BJ (cell line): ENCODE measurements at places on chromosomes 1 and 21.

DNA sequence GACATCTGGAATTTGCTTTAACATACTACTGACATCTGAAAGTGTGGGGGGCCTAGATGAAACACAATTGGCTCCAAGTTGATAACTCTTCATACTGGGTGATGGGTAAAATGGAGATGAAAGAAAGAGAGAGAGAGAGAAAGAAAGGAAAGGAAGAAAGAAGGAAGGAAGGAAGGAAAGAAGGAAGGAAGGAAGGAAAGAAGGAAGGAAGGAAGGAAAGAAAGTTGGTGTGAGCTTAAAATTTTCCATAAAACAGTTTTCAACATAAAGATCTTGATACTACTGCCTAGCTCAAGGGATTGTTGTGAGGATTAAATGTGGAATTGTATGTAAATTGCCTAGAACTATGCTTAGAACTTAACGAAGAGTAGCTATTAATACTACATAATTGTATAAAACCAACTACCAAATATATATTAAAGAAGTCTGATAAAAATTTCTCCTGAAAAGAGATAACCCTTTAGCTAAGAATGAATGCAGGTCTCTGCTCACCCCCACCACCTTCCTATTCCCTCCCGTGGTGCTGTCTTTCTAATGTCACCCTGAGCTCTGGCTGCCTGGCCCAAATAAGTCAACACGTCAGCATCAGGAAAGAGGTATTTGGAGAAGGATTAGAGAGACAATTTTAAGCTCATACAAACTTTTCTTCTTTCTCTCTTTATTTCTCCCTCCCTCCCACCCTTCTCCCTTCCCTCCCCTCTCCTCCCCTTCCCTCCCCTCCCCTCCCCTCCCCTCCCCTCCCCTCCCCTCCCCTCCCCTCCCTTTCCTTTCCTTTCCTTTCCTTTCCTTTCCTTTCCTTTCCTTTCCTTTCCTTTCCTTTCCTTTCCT, 89.3 kb upstream of the SGIP1 start:
- no peak for DNase-seq

- DNase-seq, result no peak
These were observed 61.3 kb upstream of the GPR153 start for GRCh38 chr1:6322161-6322560.

DNA sequence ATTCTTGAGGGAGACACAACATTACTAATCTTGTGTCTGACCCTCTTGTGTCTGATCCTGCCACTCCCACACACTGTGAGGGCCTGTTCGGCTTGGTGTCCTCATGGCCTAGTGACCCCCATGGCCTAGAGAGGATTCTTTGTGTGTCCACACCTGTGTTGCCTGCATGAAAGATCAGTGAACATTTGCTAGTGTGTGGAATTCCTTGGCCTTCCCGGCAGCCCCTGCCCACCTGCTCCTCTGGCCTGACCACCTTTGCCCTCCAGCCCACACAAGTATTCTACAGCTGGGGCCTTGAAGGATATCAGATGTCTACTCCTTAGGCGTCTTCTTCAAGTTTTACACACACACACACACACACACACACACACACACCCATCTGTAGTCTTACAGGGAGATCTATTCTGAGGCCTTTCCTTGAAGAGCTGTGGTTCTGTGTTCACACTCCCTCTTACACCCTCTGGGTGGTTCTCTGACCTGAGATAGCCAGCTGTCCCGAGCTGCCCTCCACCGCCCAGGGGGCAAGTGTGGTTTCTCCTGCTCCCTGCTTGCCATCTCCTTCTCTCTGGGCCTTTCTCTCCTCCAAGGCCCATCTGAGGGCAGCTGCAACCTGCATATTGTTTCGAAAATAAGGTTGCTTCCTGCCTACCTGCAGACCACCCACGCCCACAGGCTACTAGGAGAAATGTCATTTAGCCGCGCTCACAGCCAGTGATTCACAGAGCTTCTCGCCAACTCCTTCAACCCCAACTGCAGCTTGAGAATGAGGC, 45.4 kb downstream of the CD247 start:
- DNase-seq, result no peak

DNA sequence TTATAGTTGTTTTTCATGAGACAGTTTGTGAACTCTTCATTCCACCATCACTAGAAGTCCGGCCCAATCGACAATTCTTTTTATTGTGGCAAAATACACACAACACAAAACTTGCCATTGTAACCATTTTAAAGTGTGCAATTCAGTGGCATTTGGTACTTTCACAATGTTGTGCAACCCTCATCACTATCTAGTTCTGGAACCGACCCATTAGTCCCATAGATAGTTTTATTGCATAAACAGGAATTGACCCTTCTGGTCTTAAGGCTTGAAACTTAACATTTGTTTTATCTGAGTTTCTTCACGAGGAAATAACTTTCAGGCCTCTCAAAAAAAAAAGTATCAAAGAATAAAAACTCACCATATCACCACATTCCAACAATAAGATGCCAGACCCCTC, 8.8 kb upstream of the PPIE start:
- no peak for DNase-seq

- DNase-seq, result no peak
These were observed at the start of gene CRABP2 for GRCh38 chr1:156705321-156705917. TSS of gene CRABP2 (minus strand) at chr1:156705583. CDS start at chr1:156705446, 137 bp downstream.

GRCh38 chr1:23039308-23039826, 20.1 kb downstream of the KDM1A start:
- DNase-seq, result no peak

DNA sequence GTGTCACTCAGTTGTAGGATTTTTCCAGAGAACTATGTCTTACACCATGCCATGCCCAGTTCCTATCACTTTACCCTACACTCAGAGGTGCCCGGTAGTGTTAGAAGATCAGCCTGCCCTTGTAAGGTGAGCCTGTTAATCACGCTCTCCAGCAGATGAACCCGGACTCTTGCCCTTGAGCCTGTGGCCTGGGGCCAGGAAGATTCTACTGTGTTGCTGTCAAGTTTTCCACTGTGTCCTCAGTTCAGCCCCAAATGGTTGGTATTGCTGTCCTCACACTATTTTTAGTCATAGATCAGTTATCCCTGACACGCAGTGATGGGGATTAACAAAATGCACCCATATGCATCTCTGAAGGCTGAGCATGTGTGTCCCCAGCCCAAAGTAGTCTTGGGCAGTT, 105.0 kb upstream of the SPAG17 start:
- DNase-seq, result no peak

GRCh38 chr1:11308699-11309224, 35.8 kb downstream of the UBIAD1 start:
- no peak for DNase-seq

- no peak for DNase-seq
These were observed 18.3 kb upstream of the MAB21L3 start for GRCh38 chr1:116092752-116093489.

GRCh38 chr21:26047279-26047967, 123.1 kb downstream of the APP start:
- DNase-seq, result no peak

- no peak for DNase-seq
These were observed 1652.0 kb downstream of the MRPL39 start for GRCh38 chr21:23955135-23955843.

GRCh38 chr1:71566413-71566812, 485.6 kb upstream of the ZRANB2 start:
- DNase-seq, result no peak

GRCh38 chr1:19222979-19223824, 13.1 kb upstream of the UBR4 start:
- no peak for DNase-seq

- DNase-seq, result no peak
These were observed 314.9 kb upstream of the DEPDC1 start for GRCh38 chr1:68811806-68812205.

- DNase-seq, result no peak
These were observed 95.2 kb downstream of the NPHP4 start for GRCh38 chr1:5896706-5897660.
